ENCODE measurements at places on chromosomes 1 and 21. TPM values are rescaled to one million over a fixed set of nuclear protein-coding genes. Genes with fewer than 3 reads are reported as not detected.
A peak's percentile ranks its signal among the peaks of the same experiment; 100 is the strongest.

DNA sequence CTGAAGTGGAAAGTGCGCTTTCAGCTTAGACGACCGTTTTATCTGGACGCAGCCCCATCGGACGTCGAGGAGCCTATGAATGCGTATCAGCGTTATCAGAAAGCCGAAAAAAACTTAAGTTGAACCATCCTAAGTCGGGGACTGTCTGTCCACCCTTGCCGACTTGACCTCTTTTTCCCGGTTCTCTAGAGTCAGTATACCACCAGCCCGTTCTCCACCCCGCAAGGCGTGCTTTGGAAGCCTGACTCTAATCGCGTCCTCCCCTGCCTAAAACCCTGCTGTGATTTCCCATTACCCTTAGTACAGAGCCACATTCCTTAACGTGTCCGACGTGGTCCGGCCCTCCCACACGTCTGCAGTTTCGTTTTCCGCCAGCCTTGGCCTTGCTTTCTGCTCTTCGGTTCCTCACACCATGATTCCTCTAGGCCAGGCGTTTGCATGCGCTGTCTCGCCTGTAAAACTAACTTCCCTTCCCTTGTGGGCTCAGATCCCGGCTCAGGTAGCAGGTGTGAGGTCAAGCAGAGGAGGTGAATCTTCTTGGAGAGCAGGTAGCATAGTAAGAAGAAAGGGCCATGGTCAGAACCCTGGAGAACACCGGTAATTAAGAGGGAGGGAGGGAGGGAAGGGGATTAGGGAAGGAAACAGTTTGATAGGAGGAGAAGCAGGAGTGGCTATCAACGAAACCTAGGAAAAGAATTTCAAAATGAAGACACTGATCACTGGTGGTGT, 865 bp downstream of the ADPRS start:
- peak overlapping the region; percentile 86 for H3K27ac ChIP-seq
- H3K4me3 ChIP-seq = peak overlapping the region; percentile 87
- peak; percentile 37 for DNase-seq
- H3K4me1 ChIP-seq = peaks cover 10% of the 10 kb centered on the region
- peaks cover 9% of the 10 kb centered on the region for H3K27me3 ChIP-seq

- peaks cover 19% of the 10 kb centered on the region for H3K36me3 ChIP-seq
- H3K4me3 ChIP-seq = peak overlapping the region; percentile 59
- peak overlapping the region; percentile 84 for H3K27ac ChIP-seq
Observed at GRCh38 chr1:193539731-193540459, 353.5 kb upstream of the B3GALT2 start.

GRCh38 chr1:168135116-168135920, 1.4 kb downstream of the GPR161 start:
- peaks cover 9% of the 10 kb centered on the region for H3K4me1 ChIP-seq
- no peak overlapping the region for H3K27ac ChIP-seq
- H3K36me3 ChIP-seq = peaks cover 3% of the 10 kb centered on the region
- H3K27me3 ChIP-seq = peaks cover 64% of the 10 kb centered on the region
- H3K4me3 ChIP-seq = peak overlapping the region; percentile 67

DNA sequence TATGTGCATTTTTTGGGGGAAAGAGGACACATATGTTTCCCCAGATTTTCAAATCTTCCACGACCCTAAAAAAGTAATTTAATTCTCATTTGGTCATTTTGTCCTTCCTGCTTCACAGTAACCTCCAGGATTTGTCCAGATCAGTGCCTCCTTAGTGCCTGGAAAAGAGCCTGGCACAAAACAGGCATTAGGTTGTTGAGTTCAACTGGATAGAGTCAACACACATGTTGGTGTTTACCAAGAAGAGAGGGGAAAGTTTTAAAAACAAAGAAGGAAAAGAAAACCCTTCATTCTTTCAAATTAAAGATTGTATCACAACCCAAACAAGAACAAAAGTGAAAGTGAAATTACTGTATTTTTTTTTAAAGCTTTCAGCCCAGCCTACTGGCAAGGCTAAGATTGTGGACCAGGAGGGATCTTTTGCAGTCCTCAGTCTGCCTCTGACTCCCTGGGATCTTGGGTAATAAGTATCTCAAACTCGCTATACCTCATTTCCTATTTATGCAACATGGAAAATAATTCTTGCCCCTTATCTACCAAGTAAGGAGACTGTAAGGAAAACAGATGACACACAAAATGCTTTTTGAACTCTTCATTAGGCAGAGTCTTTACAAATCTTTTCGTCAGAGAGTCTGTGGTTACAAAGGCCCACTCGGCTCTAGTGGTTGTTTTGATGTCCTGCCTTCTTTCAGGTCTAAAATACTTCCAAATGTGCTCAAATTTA, 57.8 kb downstream of the ZNF281 start:
- peaks cover 28% of the 10 kb centered on the region for H3K4me1 ChIP-seq
- H3K27ac ChIP-seq = peak overlapping the region; percentile 86
- DNase-seq = no peak
- peak overlapping the region; percentile 74 for H3K4me3 ChIP-seq

GRCh38 chr1:4961935-4962645, 307.7 kb downstream of the AJAP1 start:
- H3K4me3 ChIP-seq = no peak overlapping the region
- H3K4me1 ChIP-seq = no peaks in the 10 kb centered on the region
- H3K36me3 ChIP-seq = no peaks in the 10 kb centered on the region

DNA sequence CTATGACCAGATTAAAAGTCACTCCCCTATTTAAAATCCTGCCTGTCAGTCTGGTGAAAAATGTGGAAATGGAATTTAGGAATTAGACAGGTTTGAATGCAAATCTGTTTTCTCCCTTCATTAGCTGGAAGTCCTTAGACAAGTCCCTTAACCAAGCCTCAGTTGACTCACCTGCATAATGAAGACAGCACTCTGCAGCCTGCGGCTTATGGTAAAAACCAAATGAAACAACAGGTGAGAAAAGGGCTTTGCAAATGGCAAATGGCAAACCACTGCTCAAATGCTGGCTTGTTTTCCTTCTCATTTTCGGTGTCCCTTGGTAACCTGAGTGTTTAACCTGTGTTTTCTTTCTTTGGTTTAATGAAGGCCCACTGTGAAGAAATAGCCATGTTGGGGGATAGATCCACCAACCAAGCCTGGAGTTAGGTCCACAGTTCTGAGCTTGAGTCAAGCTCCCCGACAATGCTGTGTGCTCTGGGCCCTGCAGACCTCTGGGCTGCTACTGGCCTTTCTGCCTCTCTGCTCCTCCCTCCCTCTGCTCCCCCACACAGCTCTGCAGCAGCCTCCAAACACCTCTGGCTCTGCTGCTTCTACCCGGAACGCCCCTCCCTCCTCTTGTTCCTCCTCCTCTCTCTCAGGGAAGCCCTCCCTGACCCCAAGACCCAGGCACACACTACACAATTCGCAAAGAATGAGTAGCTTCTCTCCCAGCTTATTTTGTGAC, 641.8 kb downstream of the MATN1 start:
- H3K27ac ChIP-seq = no peak overlapping the region
- H3K4me3 ChIP-seq = no peak overlapping the region
- H3K4me1 ChIP-seq = no peaks in the 10 kb centered on the region
- no peaks in the 10 kb centered on the region for H3K36me3 ChIP-seq
- DNase-seq = no peak

DNA sequence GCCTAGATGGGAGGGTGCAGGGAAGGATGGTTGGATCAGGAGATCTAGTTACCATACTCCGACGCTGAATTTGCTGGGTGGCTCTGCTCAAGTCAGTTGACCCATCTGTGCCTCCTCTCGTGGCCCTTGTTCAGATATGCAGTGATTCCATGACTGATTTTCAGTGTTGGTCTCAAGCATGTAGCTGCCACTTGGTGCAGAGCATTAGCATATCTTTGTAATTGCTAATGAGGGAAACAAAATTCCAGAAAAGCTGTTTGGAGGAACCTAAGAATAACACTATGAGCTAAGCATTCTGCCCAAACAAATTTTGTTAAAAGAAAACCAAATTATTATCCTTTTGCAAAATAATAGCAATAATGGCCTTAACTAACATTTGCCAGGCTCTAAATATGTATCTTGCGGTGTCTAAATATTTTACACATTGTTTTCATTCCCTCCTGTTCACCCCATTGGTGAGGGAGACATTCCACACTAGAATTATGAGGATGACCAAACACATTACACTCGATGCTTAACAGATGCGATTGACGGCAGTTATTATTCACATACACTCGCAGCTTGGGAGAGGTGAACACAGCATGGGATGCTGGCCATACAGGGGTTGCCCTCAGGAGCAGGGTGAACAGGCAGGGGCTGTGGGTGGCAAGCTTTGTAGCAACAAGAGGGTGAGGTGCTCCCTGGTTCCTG, 69.1 kb downstream of the KCNJ15 start:
- H3K4me1 ChIP-seq = peaks cover 7% of the 10 kb centered on the region
- H3K27me3 ChIP-seq = no peaks in the 10 kb centered on the region
- no peak for DNase-seq

FMO5 gene
- 0.60 TPM for total RNA-seq

GIPC2 gene
- 0.44 TPM for total RNA-seq

DNA sequence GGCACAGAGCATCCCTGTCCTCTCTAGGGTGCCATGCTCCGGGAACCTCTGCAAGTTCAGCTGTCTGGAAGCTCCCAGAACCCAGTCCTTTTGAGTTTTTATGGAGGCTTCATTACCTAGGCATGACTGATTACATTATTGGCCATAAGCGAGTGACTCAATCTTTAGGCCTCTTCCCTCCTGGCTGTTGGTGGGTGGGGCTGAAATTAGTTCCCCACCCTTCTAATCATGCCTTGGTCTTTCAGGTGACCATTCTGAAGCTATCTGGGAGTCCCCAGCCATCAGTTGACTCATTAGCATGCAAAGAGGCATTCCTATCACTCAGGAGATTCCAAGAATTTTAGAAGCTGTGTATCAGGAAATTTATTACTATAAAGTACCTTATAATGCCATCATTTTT, 46.6 kb downstream of the WLS start:
- no peaks in the 10 kb centered on the region for H3K36me3 ChIP-seq
- H3K27me3 ChIP-seq = no peaks in the 10 kb centered on the region
- no peaks in the 10 kb centered on the region for H3K4me1 ChIP-seq
- no peak overlapping the region for H3K27ac ChIP-seq

GRCh38 chr21:15775291-15775690, 45.5 kb downstream of the USP25 start:
- DNase-seq = no peak
- peaks cover 25% of the 10 kb centered on the region for H3K36me3 ChIP-seq
- H3K4me3 ChIP-seq = no peak overlapping the region
- H3K27ac ChIP-seq = no peak overlapping the region
- peaks cover 15% of the 10 kb centered on the region for H3K4me1 ChIP-seq

GRCh38 chr1:211478801-211479578, 13.0 kb downstream of the RD3 start:
- peaks cover 2% of the 10 kb centered on the region for H3K4me1 ChIP-seq
- H3K27me3 ChIP-seq = peaks cover 34% of the 10 kb centered on the region
- no peak overlapping the region for H3K4me3 ChIP-seq
- H3K27ac ChIP-seq = no peak overlapping the region
- no peak for DNase-seq

DNA sequence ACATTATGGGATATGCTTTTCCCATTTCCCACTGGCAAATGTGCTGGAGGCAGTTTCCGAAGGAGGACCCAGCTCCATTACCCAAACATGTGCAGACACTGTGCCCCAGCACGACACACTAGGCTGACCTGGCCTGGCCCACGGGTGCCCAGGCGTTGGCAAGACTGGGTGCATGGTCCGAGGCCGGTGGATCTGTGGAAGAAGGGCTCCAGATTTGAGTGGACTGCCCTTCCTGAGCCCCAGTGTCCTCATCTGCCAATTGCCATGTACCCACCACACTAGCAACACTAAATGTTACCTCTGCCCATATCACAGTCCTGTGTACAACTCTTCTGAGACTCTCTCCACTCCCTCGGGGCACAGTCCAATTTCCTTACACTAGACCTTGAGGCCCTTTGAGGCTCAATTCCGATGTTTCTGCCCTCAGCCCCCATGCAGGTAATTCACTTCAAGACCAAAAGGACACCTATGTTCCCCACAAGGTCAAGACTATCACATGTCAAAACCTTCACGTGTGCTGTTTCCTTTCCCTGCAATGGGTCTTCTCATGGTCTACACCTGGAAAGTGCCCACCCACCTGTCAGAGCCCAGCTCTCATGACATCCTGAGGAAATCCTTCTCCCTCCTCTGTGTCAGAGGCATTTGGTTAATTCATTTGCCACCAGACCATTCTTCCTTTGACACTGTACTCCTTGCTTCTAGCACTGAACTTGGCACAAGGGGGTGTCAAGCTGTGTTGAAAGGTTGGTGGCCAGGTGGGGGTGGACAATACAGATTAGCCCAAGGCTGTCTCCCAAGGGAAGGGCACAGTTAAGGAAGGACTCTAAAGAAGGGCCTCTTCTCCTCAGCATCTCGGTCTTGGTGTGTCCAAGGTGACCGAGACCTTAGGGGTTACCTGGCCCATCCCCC, 124.9 kb downstream of the DMRTB1 start:
- no peak overlapping the region for H3K4me3 ChIP-seq
- no peak overlapping the region for H3K27ac ChIP-seq
- H3K27me3 ChIP-seq = peaks cover 16% of the 10 kb centered on the region
- peak; percentile 21 for DNase-seq
- H3K4me1 ChIP-seq = peaks cover 13% of the 10 kb centered on the region

GRCh38 chr21:41578083-41578482, 70.1 kb upstream of the TMPRSS2 start:
- no peaks in the 10 kb centered on the region for H3K4me1 ChIP-seq
- DNase-seq = no peak
- no peak overlapping the region for H3K27ac ChIP-seq
- H3K27me3 ChIP-seq = peaks cover 27% of the 10 kb centered on the region

PDE9A gene
- total RNA-seq = 7.5 TPM

GRCh38 chr21:42317826-42318746, 2.9 kb upstream of the TFF3 start:
- no peak overlapping the region for H3K27ac ChIP-seq
- H3K4me1 ChIP-seq = peaks cover 4% of the 10 kb centered on the region
- DNase-seq = no peak
- no peaks in the 10 kb centered on the region for H3K27me3 ChIP-seq
- H3K36me3 ChIP-seq = no peaks in the 10 kb centered on the region

- H3K4me3 ChIP-seq = no peak overlapping the region
- H3K36me3 ChIP-seq = peaks cover 3% of the 10 kb centered on the region
- H3K27ac ChIP-seq = no peak overlapping the region
- no peak for DNase-seq
Observed at GRCh38 chr21:35485364-35485763, 436.3 kb upstream of the RUNX1 start.

GRCh38 chr21:16195538-16195910, 465.7 kb downstream of the USP25 start:
- H3K4me3 ChIP-seq = no peak overlapping the region
- H3K27me3 ChIP-seq = peaks cover 15% of the 10 kb centered on the region
- peaks cover 2% of the 10 kb centered on the region for H3K4me1 ChIP-seq
- no peak overlapping the region for H3K27ac ChIP-seq
- DNase-seq = no peak
- H3K36me3 ChIP-seq = no peaks in the 10 kb centered on the region

DNA sequence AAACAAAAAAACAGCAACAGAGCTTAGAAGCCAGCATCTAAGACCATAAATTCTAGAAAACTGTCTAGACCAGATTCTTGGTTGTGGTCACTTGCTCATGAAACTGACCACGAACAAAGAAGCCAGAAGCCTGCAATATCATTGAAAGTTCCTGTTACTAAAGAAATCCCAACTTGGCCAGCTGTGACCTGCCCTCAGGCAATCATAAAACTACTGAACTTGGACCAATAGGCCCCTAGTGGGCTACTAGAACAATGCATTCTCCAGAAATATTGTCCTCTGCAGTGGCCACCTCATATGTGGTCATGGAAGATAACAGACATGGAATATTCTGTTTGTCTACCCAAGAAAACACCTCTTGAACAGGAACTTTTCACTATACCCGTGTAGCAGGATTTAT, 87.7 kb downstream of the SPATA17 start:
- DNase-seq = no peak
- no peak overlapping the region for H3K4me3 ChIP-seq
- H3K36me3 ChIP-seq = no peaks in the 10 kb centered on the region
- H3K27ac ChIP-seq = no peak overlapping the region
- no peaks in the 10 kb centered on the region for H3K4me1 ChIP-seq

WDR26 gene
- 92.0 TPM for total RNA-seq

DIO1 gene
- total RNA-seq = not detected

PGBD5 gene
- not detected for total RNA-seq

All from activated naive CD8-positive, alpha-beta T cell treated with anti-CD3 and anti-CD28 coated beads, Interleukin-2, amount 10 ng/mL, durations not matched to agents 7 days and 5 days (primary cell).